ENCODE measurements at places on chromosomes 1 and 21. TPM values are rescaled to one million over a fixed set of nuclear protein-coding genes. Genes with fewer than 3 reads are reported as not detected.

Gene CAMTA1
- 66.5 TPM for total RNA-seq

Gene CTSS
- total RNA-seq = 23.8 TPM

Gene CSTB
- total RNA-seq = 44.1 TPM

Gene LMNA
- total RNA-seq = 95.9 TPM

Gene HES3
- not detected for total RNA-seq

Gene ST6GALNAC3
- 0.21 TPM for total RNA-seq
